ENCODE measurements at places on chromosomes 5 and 9.

DNA sequence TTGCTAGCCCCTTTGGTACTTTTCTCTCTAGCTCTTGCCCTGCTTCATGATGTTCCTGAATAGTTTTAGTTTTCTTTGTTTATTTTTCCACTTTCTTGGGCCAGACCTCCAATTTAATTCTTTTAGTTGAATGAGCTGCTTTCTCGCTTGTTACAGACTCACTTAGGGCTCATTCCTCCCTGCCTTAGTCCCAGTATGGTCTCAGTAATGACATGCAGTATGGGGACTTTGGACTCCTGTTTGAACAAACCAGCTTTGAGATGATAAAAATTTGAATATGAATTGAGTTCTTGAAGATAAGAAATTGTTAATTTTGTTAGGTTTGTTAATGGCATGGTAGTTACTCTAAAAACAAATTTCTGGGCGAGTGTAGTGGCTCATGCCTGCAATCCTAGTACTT lies 284.8 kb upstream of the DMRT1 start:
- DNase-seq = no peak

DNA sequence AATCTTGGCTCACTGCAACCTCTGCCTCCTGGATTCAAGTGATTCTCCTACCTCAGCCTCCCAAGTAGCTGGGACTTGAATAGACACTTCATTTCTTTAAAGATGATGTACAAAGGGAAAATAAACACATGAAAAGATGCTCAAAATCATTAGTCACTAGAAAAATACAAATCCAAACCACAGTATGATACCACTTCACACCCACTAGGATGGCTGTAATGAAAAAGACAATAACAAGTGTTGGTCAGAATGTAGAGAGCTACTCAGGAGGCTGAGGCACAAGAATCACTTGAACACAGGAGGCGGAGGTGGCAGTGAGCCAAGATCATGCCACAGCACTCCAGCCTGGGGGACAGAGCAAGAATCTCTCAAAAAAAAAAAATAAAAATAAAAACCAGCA lies 13.0 kb downstream of the F2RL2 start:
- no peak for DNase-seq

GRCh38 chr5:151110122-151110681 lies 29.4 kb upstream of the TNIP1 start:
- DNase-seq = no peak

- no peak for DNase-seq
These were observed 273.2 kb downstream of the SAXO1 start for GRCh38 chr9:18759827-18760226.

- DNase-seq = peak; percentile 35
These were observed 55.3 kb downstream of the ERAP1 start for GRCh38 chr5:96752341-96753016.

DNA sequence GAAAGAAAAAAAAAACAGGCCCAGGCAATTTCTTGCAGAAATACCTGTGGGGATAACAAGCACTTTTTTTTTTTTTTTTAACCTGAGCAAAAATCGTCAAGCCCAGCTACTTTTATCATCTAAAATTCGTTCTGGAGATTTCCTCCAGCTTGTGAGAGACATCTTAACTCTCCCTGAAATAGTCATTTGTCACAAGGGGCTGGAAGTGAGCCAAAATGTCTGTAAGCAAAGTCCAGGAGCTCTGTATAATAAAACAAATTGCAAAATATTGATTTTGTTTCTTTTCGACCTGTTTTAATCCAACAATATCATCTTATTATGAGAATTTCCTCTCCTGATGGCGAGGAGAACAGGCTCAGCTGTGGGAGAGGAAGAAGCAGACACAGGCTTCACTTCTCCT lies 168.4 kb downstream of the TTLL11 start:
- no peak for DNase-seq

DNA sequence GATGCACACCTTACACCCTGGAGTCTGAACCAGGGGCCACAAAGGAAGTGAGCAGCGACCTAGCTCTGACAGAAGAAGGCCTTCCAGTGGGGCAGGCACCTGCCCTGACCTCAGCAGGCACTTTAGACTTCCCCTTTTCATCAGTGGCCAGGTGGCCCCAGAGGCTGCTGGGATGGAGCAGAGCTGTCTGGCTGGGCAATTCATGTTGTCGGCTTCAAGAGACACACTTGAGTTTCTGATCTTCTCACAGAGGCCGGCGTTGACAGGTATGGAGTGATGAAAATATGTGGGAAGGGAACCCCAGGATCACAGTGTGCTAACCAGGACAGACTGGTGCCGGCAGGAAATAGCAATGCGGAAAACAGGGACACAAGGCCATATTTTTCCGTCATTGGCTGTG lies 375.5 kb downstream of the CTNND2 start:
- no peak for DNase-seq

- DNase-seq = no peak
These were observed 3.0 kb downstream of the RLN2 start for GRCh38 chr9:5301544-5301943.

DNA sequence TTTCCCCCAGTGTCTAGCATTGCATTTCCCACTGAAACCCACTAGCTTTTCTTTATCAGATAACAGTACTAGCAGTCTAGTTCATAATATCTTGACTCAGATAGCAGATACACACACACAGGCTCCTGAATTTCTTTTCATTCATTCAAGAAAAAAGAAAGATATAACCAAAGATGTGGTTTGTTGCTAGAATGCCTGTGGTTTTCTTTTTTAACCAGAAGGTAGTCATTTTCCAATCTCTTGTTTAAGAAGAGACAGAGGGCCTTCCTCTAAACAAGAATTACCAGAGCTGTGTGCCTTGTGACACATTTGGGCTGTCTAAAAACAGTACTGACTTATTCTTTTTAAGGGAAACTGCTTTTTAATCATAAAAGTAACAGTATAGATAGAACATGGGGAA lies 167.3 kb downstream of the PJA2 start:
- DNase-seq = no peak

GRCh38 chr5:109640976-109641375 lies 48.8 kb upstream of the MAN2A1 start:
- DNase-seq = no peak

DNA sequence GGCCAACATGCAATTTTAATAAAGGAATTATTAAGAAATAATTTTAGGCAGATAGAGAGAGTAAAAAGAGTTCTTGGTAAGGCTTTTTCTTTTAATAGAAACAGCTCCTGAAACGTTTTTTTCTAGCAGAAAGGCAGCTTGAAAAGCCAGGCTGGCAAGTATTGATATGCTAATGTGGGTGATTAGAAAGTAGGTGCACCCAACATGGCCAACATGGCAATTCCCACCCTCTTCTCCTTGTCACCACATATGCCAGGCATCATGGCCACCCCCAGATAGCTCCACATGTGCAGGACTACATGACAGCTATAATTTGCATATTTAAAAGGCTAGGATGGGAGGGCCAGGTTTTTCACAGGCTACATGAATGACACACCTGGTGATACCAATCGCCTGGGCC lies 615.2 kb downstream of the PTPRD start:
- DNase-seq = no peak

DNA sequence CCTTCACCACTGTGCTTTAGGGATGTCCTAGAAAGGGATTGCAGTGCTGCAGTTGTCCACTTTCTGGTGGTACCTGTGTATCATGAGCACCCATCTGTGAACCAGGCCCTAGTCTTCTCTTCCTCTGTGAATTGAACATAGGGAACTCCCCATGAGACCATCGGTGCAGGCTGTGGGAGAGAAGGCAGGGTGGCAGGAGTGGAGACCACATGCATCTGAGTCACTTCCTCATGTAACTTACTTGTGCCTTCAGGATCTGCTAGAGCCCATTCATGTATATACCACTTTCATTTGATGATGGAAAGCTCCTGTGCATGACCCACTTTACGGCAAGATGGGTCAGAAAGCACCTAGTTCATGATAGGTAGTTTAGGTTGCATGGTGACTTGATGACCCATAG lies 478.1 kb upstream of the CDH9 start:
- no peak for DNase-seq

- DNase-seq = no peak
These were observed 135.9 kb upstream of the OTULINL start for GRCh38 chr5:14445576-14446290.

GRCh38 chr5:116766470-116766947 lies 191.9 kb upstream of the SEMA6A start:
- DNase-seq = no peak

GRCh38 chr5:35852084-35852734 lies 4.5 kb upstream of the IL7R start:
- no peak for DNase-seq

DNA sequence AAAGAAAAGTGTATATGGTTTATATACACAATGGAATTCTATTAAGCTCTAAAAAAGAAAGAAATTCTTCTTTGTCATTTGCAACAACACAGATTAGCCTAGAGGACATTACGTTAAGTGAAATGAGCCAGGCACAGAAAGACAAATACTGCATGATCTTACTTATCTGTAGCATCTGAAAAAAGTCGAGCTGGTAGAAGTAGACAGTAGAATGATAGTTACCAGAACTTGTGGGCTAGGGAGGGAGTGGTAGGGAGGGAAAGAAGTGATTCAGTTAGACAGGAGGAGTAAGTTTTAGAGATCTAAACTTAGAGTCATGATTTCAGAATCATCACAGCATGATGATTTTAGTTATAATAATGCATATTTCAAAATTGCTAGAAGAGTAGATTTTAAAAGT lies 184.6 kb downstream of the TLE4 start:
- no peak for DNase-seq

DNA sequence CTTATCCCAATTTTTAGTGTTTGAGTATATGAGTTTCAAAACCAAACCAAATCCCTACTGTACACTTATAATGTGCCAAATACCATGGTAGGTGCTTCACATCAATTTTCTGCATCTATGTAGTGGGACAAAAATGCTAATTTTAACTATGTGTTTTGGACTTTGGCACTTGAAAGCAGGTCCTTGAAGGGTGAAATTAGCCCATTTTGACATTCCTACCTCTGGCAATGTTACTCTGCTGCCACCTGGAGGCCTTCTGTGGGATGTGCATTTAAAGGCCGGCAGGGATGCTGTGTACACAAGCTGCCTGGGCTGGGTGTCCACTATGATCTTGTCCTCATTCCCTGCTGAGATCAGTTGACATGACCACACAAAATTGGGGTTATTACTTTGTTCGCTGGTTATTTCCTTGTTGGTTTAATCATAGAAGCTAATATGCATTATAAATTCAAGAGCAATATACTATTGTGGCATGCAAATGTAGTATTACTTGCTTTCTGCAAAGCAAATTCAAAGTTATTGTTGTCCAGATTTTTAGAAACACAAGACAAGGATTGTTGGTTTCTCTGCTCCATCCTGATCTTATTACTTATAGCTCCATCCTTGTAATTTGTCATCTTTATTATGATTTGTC lies 166.8 kb downstream of the ARHGEF28 start:
- peak; percentile 65 for DNase-seq

DNA sequence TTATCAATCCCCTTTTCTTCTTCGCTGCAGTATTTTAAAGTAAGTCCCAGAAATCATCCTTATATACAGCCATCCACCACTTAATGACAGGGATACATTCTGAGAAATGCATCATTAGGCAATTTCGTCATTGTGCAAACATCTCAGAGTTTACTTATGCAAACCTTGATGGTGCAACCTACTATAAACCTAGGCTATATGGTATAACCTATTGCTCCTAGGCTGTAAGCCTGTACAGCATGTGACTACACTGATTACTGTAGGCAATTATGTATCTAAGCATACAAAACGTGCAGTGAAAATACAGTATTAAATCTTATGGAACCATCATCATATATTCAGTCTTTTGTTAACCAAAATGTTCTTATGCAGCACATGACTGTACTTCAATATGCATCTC lies 36.8 kb downstream of the SAXO1 start:
- DNase-seq = peak; percentile 17

- no peak for DNase-seq
These were observed 3.7 kb downstream of the PITX1 start for GRCh38 chr5:135030123-135030955.

GRCh38 chr5:43171926-43172325 lies 20.1 kb upstream of the NIM1K start:
- DNase-seq = no peak

- DNase-seq = no peak
These were observed 54.2 kb downstream of the FNBP1 start for GRCh38 chr9:129988607-129989361.

- DNase-seq = no peak
These were observed 51.8 kb downstream of the NSUN2 start for GRCh38 chr5:6581090-6581489.

- peak; percentile 62 for DNase-seq
These were observed 157.0 kb downstream of the C9orf152 start for GRCh38 chr9:110050925-110051355.

DNA sequence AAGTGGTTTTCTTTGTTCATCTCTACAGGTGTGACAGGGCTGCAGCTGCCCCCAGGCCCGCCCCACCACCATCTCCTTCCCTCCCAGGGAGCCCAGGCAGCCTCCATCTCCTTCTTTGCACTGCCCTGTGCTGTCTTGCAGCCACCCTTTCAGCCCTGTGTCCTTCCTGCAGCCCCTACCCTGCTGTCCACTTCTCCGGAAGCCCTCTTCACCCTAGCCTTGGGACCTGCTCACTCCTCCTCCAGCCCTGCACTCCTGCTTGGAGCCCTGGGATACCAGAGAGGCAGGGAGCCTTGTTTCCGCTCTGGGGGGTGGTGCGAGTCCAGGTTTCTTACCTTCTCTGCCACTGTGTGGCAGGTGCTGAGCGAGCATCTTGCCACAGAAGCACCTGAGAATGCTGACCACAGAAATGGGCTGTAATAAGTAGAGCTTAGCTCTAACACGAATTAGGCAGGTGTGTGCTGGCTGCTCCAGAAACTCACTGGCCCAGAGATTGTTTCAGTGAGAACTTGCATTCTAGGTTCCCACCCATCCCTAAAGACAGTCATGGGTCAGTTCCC lies 51.3 kb upstream of the GADD45G start:
- DNase-seq = no peak

GRCh38 chr9:97510797-97511654 lies 9.6 kb downstream of the TMOD1 start:
- DNase-seq = no peak

DNA sequence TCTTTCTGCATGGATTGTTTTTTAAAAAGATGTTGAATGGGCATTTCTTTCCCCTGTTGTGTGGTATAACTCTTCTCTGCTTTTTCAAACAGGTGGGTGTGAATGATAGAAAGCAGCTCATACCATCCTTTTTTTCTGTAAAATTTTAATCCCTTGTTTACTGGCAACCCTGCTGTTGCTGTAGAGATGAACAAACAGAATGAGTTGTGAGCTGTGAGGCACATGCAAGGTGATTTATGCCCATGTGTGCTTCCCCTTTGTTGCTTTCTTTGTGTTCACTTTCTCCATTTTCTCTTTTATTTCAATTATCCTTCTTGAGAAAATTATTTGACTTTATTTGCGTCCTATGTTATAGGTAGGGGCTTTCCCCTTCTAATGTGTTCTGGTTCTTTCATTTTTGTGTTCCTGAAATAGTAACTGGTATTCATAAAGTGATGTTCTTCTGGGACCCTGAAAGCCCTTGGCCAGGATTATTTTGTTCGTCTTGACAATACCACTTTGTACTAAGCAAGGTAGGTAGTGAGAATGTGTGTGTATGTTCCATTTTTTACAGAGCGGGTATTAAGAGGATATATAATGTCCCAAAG lies 79.9 kb downstream of the AOPEP start:
- DNase-seq = no peak

GRCh38 chr5:37847978-37848425 lies 8.2 kb upstream of the GDNF start:
- no peak for DNase-seq
